ENCODE measurements at places on chromosomes 3 and 15.

- DNase-seq, result no peak
Observed at GRCh38 chr3:164459521-164460151, 618.7 kb downstream of the SI start.

GRCh38 chr15:78873793-78874765 lies 1.4 kb downstream of the MORF4L1 start:
- peak; percentile 55 for DNase-seq

DNA sequence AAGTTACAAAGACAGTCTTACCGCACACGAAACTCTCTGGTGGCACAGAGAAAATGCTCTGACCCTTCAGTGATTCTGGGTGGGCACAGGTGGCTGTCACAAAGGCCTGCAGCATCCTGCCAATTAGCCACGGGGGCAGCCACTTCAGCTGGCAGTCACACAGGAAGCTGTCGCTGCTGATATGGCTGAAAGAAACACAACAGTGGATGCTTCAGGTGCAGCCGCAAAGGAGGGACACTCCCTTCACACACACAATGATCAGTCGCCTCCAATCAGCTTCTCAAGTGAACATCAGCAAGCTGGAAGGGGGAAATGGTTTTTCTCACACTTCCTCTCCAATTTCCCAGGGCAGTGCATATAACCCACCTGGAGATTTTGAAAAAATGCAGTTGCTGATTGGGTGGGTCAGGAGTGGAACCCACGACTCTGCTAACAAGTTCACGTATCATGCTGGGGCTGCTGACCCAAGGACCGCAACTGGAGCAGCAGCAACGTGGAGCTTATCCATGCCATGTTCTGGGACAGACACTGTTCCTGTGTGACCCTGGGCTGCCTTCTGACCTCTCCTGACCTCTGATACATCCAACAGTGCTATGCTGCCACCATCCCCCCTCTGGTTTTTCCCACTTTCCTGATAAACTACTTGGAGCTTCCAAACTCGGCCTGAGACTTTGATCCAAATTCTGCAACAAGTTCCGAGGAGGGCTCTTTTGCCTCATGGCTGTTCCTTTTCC lies 106.6 kb downstream of the LRIG1 start:
- peak; percentile 73 for DNase-seq

GRCh38 chr15:85116925-85117646 lies 135.4 kb downstream of the PDE8A start:
- no peak for DNase-seq

DNA sequence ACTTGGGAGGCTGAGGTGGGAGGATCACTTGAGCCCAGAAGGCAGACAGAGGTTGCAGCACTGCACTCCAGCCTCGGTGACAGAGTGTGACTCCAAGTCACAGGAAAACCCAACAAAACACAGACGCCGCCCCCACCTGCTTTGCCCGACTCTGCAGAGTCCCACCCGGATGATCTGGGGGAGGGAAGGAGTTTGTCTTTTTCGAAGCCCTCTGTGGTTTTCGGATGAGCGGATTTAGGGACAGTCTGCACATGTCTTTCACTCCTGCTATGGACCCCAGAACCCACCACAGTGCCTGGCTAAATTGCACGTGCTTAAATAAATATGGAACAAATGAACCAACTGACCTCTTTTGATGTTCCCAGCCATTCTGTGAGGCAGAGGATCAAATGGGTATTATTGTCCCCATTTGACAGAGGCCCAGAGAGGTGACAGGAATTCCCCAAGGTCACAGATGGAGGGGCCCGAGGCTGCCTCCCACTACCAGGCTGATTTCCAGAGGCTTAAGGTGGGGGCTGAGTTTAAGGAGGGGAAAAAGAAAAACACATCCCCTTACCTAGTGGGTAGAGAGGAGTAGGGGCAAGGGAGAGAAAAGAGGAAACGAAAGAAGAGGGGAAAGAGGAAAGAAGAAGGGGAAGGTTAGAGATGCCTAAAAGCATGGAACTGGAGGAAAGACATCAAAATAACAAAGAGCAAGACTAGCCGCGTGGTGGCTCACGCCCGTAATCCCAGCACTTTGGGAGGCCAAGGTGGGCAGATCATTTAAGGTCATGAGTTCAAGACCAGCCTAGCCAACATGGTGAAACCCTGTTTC lies 59.4 kb upstream of the TFRC start:
- DNase-seq, result no peak

DNA sequence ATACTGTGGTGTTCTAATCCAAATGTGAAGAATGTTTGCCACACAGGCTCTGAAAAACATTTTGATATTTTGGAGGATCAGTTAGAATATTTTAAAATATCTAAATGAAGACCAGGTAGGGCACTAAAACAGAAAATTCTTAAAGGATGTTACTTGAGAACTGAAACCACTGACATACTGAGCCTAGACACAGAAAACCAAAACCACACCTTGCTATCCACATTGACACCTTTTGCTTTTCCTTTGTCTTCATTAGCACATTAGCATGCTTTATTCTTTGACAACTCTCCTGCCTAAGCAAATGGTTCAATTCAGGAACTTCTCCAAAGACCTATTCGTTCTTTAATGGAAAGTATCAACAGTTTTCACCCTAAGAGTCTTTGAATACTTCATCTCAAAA lies 835.9 kb upstream of the GRM7 start:
- no peak for DNase-seq

- no peak for DNase-seq
Observed at GRCh38 chr3:39262846-39263245, 17.0 kb downstream of the CX3CR1 start.

DNA sequence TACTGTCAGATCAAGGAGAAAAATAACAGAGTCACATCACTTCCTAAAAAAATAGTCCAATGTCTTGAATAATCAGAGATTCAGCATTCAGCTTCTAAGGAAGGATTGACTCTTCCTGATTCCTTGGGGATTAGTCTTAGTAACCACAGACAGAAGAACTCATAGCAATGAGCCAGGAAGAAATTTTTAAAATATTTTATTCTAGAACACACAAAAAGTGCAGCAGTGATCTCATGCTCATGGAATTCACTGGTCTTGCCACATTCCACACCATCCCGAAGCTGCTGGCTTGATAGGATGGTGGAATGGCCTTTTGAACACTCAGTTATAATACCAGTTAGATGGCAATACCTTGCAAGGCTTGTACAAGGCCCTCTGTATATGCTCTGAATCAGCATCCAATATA lies 43.0 kb upstream of the ABI3BP start:
- DNase-seq, result no peak

DNA sequence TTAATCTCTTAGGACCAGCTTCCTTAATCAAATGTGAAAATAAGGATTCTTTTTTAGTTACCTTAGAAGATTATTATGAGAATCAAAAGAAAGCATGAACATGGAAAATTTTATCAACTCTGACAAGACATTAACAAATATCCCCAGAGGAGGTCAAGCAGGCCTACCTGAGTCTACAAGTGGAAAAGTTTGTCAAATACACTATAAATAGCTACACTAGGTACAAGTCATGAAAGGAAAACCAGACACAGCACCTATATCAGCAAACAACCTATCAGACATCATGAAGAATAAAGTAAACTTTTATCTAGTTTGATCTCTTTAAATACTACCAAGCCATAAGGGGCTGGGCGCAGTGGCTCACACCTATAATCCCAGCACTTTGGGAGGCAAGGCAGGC lies 126.1 kb downstream of the MAGI1 start:
- DNase-seq, result no peak

DNA sequence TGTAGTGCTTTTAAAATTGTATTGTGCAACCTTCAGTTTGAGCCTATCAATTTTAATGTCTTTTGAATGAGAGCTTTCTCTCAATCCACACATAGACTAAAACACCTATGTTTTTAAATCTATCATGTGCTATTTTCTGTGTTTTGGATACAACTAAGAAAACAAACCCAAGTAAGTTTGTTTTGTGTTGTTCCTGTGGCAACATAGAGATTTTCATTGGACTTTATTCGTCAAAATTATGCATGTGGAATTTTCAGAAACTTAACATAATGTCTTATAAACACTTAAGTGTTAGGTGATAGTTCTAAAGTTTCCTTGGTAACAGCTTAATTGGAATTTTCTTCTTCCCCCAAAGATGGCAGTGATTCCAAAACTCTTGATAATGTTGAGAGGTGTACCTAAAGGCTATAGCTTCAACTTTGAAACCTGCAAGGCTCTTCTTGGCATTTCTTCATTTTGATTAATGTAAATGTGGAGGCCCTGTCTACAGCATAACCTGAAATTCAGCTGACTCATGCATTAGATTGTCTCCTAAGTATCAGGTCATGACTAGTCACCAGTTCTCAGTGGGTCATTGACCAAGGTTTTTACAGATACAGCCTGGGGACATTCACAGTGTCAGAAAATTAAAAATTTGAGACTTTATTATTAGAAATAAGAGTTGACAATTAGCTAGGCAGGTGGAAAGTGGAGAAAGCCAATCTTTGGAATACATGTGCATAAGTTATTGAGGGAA lies 44.4 kb downstream of the COL6A5 start:
- no peak for DNase-seq

DNA sequence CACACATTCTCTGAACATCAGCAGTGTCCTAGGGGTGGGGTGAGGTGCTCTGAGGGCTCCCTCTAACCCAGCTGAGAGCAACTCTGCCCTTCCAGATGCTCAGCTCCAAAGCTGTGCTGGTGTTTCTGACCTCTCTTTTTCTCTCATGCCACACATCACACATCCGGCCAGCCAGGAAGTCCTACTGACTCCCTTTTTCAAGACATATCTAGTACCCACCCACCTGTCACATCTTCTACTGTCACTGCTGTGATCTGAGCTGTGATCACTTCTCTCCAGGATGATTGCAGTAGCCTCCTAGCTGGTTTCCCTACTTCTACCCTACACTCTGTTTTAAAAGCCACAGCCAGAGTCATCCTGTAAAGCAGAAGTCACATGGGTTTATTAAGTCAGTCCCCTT lies 30.2 kb upstream of the MASP1 start:
- no peak for DNase-seq

GRCh38 chr3:130950124-130950523 lies 56.2 kb downstream of the ATP2C1 start:
- DNase-seq, result no peak

- no peak for DNase-seq
Observed at GRCh38 chr3:151635905-151636304, 97.8 kb upstream of the AADACL2 start.

DNA sequence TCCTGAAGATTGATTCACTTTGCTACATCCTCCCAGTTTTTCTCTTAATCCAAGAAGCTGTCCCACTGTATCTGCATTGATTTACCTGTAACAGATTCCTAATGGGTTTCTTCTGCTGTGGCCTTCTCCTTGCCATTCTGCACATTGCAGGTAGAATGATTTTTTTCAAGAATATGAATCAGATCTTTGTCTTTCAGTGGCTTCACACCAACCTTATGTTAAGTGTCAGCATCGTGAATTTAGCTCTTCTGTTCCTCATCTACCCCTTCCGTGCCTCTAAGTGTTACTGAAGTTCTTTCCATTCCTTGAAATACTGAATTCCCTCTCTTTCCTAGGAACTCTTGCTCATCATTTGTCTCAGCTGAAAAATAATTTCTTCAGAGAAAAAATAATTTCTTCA lies 7.5 kb downstream of the SENP5 start:
- no peak for DNase-seq

GRCh38 chr3:159987291-159987711 lies 1.3 kb upstream of the IL12A start:
- no peak for DNase-seq

DNA sequence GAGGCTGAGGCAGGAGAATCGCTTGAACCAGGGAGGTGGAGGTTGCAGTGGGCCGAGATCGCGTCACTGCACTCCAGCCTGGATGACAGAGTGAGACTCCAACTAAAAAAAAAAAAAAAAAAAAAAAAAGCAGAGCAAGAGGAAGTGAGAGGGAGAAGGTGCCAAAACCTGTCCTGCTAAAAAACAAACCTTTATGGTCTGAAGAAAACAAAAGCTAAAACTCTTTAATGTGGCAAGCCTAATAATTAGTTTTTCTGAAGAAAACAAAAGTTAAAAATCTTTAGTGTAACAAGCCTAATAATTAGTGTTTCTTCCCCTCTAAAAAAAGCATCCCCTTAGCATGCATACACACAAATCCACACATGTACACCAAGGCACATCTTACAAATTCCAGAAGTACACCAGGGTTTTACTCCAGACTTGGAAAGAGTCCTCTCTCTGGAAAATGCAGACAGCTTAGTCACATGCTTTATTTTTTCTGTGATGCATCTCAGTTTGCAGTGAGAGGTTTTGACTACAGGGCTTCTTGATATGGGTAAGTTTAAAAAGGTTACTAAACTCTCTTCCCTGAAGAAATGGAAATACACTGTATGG lies 65.9 kb downstream of the HACD2 start:
- no peak for DNase-seq

- peak; percentile 94 for DNase-seq
Observed at GRCh38 chr15:84716036-84716732, at the start of gene SEC11A. Gene SEC11A, minus strand, starts transcription at chr15:84716139. Its CDS starts 64 bp downstream, at chr15:84716075.

DNA sequence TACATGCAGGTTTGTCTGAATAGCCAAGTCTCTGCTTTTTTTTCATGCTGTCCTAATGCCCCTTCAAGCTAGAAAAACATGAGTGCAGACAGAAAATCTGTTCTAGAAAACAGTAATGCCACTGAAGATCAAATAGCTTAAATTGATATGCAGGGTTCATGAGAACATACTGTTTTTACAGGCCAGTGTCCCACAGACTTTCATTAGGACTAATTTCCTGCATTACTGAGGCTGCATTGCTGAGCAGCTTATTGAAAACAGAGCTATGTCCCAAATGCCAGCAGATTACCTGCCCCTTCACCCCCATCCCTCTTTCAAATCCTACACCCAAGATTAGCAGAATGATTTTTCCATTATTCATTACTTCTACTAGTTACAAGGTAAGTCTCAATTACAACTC lies 665 bp downstream of the TM4SF18 start:
- no peak for DNase-seq

- no peak for DNase-seq
Observed at GRCh38 chr15:55518009-55518408, 10.0 kb upstream of the DNAAF4 start.

GRCh38 chr3:105516972-105517371 lies 150.3 kb downstream of the ALCAM start:
- no peak for DNase-seq

- no peak for DNase-seq
Observed at GRCh38 chr3:185677146-185677829, 91.2 kb downstream of the SENP2 start.

DNA sequence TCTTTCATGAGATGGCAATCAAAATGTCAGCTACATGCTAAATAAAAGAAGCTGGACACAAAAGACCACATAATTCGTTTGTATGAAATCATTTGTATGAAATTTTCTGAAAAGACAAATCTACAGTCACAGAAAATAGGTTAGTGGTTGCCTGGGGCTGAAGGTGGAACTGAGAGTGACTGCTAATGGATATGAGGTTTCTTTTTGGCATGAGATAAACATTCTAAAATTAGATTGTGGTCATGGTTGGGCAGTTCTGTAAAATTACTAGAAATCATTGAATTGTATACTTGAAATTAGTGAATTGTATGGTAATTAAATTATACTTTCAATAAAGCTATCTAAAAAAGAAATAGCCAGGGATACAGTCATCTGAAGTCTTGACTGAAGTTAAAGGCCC lies 2.7 kb upstream of the DMXL2 start:
- no peak for DNase-seq

GRCh38 chr3:42778644-42779043 lies 5.6 kb upstream of the CCDC13 start:
- DNase-seq, result no peak

- no peak for DNase-seq
Observed at GRCh38 chr3:134201201-134202130, 49.2 kb downstream of the RYK start.

GRCh38 chr3:192183109-192183508 lies 544.2 kb downstream of the FGF12 start:
- DNase-seq, result no peak

- DNase-seq, result no peak
Observed at GRCh38 chr3:161430307-161430706, 59.0 kb upstream of the SPTSSB start.

- peak; percentile 65 for DNase-seq
Observed at GRCh38 chr15:72312605-72313447, 7.1 kb downstream of the CELF6 start.

Measured in activated CD4-positive, alpha-beta memory T cell treated with anti-CD3 and anti-CD28 coated beads, Interleukin-2, amount 10 ng/mL, durations not matched to agents 7 days and 5 days (primary cell).